NCI-H69 (cell line): ENCODE measurements at places on chromosomes 16 and 17.
A peak's percentile ranks its signal among the peaks of the same experiment; 100 is the strongest.

DNA sequence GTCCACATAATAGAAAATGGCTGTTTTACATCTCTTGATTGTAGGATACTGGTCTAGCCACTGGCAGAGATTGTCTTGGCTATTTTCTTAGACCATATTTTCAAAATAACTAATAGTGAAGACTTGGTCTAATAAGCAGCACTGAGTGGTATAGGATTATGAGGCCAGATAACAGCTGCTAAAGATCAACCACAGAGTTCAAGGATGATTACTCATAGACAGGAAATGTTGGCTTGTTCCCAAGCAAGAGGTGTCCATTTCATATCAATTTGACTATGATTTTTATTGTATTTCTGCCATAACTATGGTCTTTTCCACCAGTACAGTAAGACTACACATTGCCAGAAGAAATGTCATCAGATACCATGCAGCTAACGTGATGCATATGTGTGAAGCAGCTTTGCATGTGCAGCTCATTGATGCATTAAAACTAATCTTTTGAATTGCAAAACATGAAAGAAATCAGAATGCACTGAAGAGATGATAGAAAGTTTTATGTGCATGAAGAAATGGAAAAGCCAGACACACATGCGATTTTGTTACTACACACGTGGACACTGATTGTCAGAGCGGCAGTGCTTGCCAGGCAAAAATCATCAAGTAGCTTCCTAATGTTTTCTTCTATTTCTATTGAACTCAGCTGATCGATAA is 693.3 kb downstream of the CDH11 start:
- DNase-seq = peak; percentile 53

DNA sequence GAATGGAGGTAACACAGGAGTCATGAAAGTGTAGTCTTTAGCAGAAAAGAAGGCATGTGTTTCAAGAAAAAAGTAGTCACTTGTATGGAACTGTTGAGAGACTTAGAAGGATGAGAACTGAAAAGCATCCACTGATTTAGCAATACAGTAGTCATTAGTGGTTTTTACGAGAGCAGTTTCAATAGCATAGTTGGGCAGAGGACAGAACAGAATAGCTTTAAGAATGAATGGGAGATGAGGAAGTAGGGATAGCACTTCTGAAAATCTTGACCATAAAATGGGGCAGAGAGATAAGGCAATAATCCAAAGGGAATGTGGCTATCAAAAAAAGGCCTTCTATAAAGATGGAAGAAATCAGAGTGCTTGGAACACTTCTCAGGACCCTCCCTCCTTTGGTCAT is 64.8 kb upstream of the C17orf78 start:
- DNase-seq = no peak

- DNase-seq = peak; percentile 84
Measured at GRCh38 chr16:49356728-49357488, 16.7 kb upstream of the C16orf78 start.

- DNase-seq = no peak
Measured at GRCh38 chr17:5893741-5894140, 176.4 kb upstream of the WSCD1 start.

- DNase-seq = no peak
Measured at GRCh38 chr16:52785653-52786052, 238.7 kb upstream of the TOX3 start.
